ENCODE measurements at places on chromosomes 11 and 22.

GRCh38 chr11:61978703-61979661 is 11.5 kb upstream of the FTH1 start:
- no peak for DNase-seq

DNA sequence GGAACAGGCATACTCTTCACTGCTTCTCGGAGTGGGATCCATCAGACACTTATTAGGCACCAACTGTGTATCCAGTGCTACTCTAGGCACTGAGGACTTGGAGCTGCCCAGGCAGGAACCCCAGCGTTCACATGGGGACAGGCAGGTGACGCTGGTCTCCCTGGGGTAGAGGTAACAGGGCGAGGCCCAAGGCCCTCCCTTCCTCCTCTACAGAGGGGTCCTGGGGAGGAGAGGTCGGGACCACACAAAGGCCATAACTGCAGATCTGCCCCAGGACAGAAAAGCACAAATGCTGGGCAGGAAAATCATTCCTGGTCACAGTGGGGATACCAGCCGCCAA is 262.2 kb downstream of the BRD1 start:
- DNase-seq = no peak

GRCh38 chr11:2444821-2445745 is at the start of gene KCNQ1:
Gene KCNQ1 (plus strand): TSS chr11:2445008. CDS start chr11:2445099, 91 bp downstream.
- DNase-seq = peak; percentile 61

DNA sequence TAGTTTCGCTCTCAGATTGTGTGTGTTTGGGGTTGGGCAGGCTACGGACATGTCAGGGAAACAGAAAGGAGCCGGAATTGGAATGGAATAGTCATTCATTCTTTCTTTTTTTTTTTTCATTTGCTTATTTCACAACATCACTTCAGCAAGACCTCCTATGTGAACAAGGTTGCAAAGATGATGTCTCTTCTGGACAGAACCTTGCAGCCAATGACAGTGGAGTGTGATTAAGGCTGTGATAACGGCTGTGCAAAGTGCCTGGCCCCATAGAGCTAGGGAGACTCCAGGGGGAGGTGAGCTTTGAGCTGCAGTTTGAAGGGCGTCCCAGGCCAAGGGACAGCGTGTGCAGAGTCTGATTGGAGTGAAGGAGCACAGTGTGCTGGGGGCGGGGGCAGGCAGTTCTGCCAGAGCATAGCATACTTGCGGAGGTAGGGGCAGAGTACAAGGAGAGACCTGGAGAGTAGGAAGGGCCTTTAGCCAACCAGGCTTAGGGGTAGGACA is 3.4 kb downstream of the TIGD3 start:
- DNase-seq = no peak

GRCh38 chr22:25347752-25348102 is 128.3 kb downstream of the CRYBB2 start:
- DNase-seq = no peak

GRCh38 chr11:130510407-130511006 is 62.1 kb downstream of the ADAMTS15 start:
- DNase-seq = no peak

GRCh38 chr11:134033696-134034491 is 35.0 kb upstream of the JAM3 start:
- peak; percentile 34 for DNase-seq

DNA sequence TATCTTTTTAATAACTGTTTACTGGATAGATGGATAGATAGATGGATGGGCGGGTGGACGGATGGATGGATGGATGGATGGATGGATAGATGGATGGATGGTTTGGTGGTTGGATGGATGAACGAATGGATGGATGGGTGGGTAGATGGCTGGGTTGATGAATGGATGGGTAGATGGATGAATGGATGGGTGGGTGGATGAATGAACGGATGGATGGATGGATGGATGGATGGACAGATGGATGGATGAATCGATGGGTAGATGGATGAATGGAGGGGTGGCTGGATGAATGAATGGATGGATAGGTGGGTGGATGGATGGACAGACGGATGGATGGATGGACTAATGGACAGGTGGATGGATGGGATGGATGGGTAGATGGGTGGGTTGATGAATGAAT is 13.8 kb upstream of the SLC22A12 start:
- no peak for DNase-seq

DNA sequence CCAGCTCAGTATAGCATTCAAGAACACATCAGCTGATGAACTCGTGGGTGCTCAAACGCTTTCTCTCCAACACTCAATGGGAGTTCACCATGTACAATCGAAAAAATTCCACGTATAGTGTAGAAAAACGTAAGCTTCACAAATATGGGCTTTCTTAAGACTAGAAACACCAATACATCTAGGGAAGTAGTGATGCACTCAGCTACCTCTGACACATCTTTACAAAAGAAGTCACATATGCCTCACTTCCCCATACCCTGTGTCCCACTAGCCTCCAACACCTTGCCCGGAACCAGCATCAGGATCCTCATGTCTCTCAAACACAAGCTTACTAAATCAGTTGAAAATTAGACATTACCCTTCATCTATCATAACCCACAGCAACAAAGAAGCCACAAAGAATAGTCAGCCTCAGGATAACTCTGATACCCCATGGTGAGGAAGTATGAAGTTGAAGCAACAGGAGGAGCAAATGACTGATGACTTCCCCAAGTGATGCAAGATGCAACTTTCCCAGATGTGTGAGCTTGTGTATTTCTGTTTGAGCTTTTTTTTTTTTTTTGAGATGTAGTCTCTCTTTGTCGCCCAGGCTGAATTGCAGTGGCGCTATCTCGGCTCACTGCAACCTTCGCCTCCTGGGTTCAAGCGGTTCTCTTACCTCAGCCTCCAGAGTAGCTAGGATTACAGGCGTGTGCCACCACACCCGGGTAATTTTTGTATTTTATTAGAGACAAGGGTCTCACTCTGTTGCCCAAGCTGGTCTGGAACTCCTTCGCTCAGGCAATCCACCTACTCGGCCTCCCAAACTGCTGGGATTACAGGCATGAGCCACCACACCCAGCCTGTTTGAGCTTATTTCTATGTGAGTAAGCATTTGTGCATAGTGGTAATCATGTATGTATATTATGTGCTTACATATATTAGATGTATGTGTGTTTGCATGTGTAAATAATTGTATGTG is 8.5 kb upstream of the DENND5A start:
- DNase-seq = no peak
